ENCODE measurements at places on chromosomes 2 and 18.

DNA sequence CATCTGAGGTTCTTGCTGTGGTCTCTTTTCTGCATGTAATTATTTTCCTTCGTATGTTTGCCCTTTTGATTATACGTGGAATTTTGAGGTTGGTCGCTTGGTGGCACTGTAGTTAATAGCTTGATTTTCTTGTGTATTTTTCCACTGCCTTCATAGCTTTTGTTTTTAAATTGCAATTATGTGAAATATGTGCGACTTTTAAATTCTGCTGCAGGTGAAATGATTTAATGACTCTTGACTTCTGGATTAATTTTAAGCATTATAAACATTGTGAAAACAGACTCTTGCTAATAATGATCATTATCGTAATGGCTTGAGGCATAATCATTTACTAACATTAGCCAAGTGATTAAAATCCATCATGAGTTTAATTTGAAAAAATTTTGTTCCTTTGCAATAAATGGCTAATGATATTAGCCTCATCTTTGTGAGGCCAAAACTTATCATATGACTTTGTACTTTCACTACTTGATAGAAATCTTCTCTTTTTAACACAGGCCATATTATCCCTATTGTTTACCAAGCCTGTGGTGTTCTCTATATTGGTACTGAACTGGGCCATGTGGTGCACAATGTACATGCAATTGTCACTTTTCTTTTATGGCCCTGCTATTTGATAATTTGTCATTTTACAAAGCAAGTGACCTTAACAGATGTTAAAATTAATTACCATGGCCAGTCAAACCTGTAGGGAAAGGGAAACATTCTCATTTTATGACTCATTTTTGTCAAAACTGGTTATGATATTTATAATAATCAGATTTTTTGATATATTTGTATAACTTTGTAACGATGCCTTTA is 62.8 kb upstream of the NEUROD1 start:
- DNase-seq: no peak

GRCh38 chr2:177731384-177731783 is 338.8 kb downstream of the AGPS start:
- no peak for DNase-seq

GRCh38 chr2:162016080-162016479 is 57.9 kb downstream of the DPP4 start:
- no peak for DNase-seq

DNA sequence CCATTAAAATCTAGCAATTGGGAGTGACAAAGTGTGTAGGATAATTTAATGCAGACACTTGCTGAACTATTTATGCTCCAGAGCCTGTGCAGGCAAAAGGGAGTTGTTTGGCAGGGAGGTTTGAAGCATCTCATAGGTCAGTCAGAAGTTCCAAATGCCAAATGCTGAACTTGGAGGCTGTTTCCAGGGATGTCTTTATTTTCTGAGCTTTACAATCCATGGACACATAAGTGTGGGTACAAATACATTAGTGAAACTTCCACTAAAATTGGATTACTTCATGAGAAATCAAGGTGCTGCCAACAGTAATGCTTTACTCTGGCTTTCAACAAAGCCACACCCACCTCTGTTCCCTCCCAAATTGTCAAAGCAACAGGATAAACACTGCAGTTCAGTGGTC is 422.1 kb upstream of the SETBP1 start:
- DNase-seq: no peak

DNA sequence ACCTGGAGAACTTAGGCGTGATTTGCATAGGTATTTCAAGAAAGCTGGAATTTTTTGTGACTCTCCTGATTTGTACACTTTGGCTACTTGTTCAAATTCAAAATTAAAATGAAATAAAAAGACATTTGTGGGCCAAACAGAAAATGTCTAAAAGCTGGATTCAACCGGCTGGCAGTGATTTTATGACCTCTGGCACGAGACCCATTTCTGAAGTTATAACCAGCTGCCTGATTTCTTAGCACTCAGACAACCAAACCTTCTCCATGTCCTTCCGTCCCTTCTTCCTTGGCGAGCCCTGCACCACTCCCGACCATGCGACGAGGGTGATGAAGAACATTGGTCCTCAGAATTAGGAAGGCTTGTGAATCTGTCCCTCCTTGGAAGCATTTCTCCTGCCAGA is 19.7 kb downstream of the PKDCC start:
- DNase-seq: no peak

- DNase-seq: no peak
These were observed 21.5 kb upstream of the NABP1 start for GRCh38 chr2:191656391-191656790.

DNA sequence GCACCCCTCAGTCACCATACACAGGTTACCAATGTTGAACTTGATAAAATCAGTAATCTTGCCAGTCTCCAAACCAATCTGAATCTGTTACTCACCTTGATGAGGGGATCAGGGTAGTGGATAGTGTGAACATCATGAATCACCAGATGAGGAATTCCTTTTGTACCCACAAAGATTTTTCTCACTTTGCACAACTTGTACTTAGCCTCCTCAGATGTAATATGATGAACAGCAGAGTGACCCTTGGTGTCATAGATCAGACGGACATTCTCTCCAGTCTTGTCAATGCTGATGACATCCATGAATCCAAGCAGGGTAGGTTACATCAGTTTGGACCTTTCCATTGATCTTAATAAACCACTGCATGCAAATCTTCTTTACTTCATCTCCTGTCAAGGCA is 54.7 kb downstream of the MDH1 start:
- DNase-seq: no peak

DNA sequence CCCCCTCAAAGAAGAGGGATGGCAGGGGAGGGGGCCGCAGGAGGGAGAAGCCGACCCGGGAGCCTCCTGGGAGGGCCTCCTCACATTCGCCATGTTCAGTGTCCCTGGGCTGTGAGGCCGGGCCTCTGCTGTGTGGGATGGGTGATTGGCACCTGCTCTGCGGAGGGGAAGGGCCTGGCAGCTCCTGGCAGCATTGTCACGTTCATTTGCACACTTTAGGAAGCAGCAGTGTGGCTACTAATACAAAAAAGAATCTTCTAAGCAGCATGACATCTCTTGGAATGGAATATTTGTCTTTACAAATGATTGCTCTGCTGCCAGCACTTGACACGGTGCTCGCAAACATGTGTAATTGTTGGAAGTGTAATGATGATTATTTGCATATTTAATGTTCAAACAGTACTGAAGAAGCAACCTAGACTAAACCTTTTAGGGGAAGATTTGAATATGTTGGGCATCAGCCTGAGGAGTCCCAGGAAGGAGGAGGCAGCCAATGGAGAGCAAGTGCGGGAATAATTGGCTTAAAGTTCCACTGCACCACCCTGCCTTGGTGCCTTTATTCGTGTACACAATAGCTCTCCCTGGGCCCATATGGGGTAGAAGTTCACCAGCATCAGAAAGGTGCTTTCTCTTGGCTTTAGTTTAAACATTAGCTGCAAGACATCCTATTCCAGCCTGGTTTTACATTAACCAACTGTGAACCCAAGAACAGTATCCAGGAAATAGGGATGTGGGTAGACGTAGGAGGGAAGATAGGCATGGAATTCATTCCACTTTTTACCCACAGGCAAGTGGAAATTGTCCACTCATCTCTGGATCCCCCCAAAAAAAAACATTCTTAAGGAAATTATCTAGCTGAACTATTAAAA is 404.9 kb downstream of the TMEM182 start:
- no peak for DNase-seq

GRCh38 chr2:220785178-220785577 is 786.9 kb downstream of the EPHA4 start:
- no peak for DNase-seq

DNA sequence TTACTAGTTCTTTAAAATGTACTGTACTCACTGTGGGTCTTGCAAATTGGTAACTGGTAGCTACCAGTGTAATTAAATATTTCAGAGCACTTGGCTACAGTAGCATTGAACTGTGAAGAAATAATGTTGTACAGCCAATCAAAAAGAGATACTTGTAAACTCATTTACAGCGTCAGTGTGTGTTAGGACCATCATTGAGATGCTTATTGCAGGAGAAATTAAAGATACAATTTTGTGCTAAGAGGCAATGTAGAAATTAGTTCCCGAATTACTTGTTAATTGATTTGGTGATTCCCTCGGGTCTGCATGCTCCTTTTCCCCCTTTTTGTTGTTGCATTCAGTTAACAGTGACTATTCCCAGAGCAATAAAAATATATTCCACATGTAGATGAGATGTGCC is 330.5 kb downstream of the AGAP1 start:
- no peak for DNase-seq

- no peak for DNase-seq
These were observed 106.8 kb upstream of the LYPD6 start for GRCh38 chr2:149223472-149224095.

All from T-helper 22 cell (primary cell).